ENCODE measurements at places on chromosomes 1 and 21.

GRCh38 chr1:32221980-32222755, at the start of the genes EIF3I and TMEM234:
Gene EIF3I, plus strand, starts transcription at chr1:32222407. Its CDS starts 35 bp downstream, at chr1:32222442.
Gene TMEM234, minus strand, starts transcription at chr1:32222353. Its CDS starts 31 bp downstream, at chr1:32222322.
- DNase-seq = peak; percentile 94

DNA sequence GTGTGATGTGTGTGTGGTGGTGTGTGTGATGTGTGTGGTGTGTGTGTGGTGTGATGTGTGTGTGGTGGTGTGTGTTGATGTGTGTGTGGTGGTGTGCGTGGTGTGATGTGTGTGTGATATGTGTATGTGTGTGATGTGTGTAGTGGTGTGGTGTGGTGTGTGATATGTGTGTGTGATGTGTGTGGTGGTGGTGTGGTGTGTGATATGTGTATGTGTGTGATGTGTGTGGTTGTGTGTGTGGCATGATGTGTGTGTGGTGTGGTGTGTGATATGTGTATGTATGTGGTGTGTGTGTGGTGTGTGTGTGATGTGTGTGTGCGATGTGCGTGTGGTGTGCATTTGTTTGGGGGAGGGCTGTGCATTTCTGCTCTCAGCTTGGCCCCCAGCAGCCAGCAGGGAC, 7.1 kb upstream of the PCBP3 start:
- DNase-seq = no peak

- DNase-seq = peak; percentile 8
Observed at GRCh38 chr1:33709783-33710718, 153.8 kb upstream of the HMGB4 start.

DNA sequence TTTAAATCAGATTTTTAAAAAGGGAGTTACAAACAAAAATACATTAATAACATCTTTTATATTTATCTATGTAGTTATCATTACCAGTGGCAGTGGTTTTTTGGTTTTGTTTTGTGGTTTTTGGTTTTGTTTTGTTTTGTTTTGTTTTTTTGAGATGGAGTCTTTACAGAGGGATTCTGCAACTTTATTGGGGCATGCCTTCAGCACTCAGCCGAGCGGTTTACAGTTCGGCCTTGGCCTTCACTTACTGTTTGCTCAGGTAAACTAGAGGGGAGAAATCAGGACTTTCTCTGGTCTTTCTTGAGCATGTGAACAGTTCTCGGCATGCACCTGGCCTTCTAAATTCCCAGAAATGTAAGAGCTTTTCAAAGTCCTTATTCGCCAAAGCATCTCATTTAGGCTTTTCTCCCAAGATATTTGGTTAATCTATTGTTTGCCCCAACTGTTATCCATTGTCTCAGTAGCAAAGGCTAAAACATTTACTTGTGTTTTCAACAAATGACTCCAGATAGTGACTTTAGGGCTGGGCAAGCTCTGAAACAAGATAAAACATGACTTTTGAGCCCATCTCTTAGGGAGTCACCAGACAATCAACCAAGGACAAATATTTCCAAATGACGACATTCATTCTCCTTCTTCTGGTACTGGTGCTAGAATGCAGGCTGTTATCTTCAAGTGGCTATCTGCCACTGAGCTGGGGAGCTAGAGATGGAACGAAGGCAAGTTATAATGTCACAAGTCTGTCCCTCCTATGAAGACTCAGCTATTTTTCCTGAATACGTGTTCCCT, 48.4 kb upstream of the ADORA3 start:
- DNase-seq = no peak

DNA sequence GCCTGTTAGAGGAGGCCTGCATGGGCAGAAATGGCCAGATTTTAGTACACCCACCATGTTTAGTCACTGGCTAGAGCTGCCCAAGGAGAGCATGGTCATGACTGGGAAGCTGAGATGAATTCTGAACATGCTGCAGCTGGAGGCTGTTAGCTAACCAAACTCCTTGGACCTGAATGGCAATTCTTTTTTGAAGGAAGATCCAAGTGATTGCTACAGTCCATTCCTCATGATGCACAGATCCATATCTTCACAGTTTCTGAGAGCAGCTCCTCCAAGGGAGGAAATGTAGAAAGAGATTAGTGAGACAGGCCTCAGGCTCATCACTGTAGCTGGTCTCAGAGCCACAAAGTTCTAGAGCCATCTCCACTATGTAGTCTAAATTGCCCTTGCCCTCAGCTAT, 11.1 kb downstream of the ZFYVE9 start:
- DNase-seq = no peak

DNA sequence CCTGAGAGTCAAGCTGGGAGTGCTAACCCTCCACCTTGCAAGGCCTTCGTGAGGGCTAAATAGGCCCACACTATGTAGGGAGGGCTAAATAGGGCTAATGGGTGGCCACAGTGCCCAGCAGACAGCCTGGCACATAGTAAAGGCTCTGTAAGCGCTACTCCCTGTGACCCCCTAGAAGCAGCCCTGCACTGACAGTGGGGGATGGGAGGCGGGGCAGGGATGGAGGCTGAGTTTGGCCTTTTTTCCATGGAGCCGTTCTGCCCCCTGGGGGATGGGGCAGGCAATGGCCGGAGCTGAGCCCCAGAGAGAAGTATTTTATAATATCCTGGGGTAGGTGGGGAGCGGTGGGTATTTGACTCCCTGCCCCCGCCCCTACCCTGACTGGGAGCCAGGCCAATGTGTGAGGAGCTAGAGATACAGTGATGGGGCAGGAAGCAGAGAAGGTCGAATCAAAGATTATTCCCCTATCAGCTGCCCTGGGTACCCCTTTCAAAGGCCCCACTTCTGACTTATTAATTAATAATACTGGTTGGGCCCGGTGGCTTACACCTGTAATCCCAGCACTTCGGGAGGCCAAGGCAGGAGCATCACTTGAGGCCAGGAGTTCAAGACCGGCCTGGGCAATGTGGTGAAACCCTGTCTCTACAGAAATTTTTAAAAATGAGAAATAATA, 42.3 kb downstream of the LACTBL1 start:
- DNase-seq = peak; percentile 31

DNA sequence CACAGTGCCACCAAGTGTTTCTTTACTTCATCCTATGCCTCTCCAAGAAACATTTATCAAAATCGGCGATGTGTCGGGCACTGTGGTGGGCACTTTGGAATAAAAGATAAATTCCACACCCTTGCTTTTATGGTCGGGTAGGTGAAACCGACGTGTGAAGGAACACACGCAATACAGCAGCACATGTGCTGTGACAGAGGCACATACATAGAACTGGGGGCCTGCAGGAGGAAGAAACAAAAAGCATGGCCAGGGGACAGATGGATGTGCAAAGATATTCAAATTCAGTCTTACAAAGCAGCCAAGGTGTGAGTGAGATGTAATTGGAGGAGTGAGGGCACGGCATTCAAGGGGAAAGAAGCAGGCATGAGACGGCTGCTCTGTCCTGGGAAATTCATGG, 282.0 kb downstream of the PBX1 start:
- no peak for DNase-seq

Data from kidney tubule cell (primary cell).